SIG-M5 (cell line): ENCODE measurements at places on chromosomes 2 and 18.
A peak's percentile ranks its signal among the peaks of the same experiment; 100 is the strongest.

GRCh38 chr2:207164006-207164831 lies 1.5 kb downstream of the KLF7 start:
- DNase-seq = no peak

- DNase-seq = peak; percentile 39
These were observed 5.1 kb downstream of the SERPINB2 start for GRCh38 chr18:63892566-63892965.

- no peak for DNase-seq
These were observed 38.4 kb upstream of the PAPOLG start for GRCh38 chr2:60717691-60718090.

- DNase-seq = no peak
These were observed 405.9 kb downstream of the XIRP2 start for GRCh38 chr2:167293943-167294775.

- DNase-seq = no peak
These were observed 3.5 kb upstream of the KCNE4 start for GRCh38 chr2:223048519-223048918.

DNA sequence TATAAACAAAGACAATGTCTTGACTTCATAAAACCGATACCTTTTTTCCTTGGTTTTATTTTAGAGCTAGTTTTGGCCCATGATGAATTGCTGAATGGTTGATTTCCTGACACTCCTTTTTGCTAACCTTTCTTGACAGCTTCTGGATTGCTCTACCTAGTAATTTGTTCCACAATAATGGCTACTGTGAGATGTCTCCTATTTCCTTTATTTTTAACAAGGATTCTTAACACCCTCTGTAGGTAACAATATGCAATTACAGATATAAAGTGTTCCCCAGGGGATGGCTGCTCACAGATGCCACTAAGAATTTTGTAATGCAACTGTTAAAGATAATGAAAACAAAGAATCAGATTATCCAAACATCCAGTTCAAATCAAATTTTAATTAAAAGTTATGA lies 100.8 kb upstream of the ATP5MC3 start:
- no peak for DNase-seq

- DNase-seq = no peak
These were observed 14.3 kb downstream of the CCDC150 start for GRCh38 chr2:196653843-196654242.

- no peak for DNase-seq
These were observed 178.8 kb downstream of the ICOS start for GRCh38 chr2:204115137-204116056.

DNA sequence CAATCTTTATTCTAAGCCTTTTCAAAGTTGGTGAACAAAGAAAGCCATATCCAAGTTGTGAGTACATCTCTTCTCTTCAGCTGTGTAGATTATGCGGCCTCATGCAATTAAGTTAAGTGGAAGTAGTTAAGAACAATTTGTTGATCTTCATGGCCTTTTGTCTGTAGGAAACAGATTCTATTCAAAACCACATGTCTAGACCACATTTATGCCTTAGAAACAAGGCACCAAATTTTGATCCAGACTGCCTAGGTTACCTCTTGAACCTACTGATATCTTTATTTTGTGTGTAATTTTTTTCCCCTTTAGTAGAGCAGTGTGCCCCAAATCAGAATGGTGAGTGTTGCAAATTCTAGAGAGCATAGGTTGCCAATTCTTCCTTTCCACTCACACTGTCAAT lies 101.6 kb upstream of the CERS6 start:
- DNase-seq = no peak

DNA sequence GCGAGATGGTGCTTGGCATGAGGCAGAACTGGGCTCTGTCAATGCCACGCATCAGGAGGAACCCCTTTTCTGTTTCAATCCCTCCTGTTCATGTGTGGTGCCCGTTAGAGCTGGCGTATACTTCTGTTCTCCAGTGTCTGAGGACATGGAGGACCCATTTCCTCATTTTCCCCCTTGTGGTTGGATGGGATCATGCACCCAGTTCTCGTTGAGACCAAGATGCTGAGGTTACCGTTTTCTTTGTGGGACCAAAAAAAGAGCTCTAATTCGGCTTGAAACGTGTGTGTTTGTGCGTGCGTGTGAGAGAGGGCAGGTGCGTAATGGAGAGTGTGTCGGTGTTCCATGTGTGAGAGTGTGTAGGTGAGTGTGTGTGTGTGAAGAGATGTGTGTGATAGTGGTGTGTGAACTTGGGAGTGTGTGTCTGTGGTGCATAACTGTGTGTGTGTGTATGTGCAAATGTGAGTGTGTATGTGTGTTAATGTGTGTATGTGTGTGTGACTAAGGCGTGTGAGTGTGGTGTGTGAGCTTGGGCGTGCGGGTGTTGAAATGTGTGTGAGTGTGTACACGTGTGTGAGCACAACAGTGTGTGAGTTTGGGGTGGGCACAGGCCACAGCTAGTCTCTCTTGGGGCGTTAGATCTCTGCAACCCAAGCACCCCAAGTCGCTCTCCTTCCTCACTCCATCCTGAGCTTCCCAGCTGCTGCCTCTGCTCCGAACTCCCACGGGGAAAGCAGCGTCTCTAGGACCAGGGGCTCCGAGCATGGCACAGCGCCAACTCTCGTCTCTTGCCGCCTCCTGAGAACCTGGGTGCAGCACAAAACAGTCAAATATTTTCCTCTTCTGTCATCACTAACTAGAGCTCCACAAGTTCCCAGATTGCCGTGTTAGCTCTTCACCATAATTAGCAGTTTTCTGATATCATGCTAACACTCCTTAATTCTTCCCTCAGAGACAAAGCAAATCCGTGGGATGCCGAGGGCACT lies 75.8 kb downstream of the LONRF2 start:
- peak; percentile 5 for DNase-seq

DNA sequence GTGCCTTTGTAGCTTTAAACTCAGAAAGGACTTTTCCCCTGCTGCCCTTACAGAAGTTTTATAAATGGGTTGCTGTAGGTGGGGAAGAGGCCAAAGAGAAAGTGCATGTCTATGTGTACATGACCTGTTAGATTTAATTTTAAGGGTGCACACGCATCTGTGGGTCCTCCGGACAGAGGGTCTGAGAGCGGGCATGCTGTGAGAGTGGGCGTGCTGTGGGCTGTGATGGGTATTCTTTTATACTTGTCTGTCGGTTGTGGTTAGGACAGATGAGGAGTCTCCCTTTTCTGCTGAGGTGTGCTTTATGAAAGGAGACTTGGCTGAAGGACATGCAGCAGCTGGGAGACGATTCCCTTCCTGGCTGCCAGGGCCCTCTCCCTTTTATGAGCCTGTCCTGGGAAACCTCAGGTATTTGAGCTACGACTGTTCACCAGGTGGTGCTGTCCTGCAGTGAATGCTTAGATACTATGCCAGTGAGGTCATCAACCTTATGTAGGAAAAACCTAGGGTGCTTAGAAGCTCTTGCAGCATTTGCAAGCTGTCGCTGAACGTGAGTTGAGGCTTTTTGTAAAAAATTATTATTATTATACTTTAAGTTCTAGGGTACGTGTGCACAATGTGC lies 67.5 kb downstream of the TANC1 start:
- DNase-seq = no peak

- peak; percentile 88 for DNase-seq
These were observed 41.2 kb downstream of the SP100 start for GRCh38 chr2:230457073-230457768.

DNA sequence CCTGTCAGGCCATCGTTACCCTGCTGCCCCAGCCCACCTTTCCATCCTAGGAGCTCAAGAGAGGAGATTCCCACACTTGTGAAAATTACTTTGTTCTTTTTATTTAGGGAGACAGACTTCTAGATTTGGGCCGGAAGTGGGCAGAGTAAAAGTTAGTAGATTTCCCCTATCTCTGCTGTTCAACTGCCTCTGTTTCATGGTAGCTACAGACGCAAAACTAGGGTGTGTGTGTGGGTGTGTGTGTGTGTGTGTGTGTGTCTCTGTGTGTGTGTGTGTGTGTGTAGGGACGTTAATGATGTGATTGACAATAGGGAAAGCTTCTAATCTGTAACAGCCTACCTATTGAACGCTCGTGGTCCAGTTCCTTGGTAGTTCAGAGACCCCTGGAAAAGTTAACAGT lies 438 bp downstream of the PSMA8 start:
- no peak for DNase-seq

- no peak for DNase-seq
These were observed 2.0 kb upstream of the CHRND start for GRCh38 chr2:232523682-232524597.

GRCh38 chr2:190138032-190138431 lies 75.5 kb upstream of the MSTN start:
- no peak for DNase-seq

- DNase-seq = no peak
These were observed 29.0 kb upstream of the TNS1 start for GRCh38 chr2:218031771-218032257.

DNA sequence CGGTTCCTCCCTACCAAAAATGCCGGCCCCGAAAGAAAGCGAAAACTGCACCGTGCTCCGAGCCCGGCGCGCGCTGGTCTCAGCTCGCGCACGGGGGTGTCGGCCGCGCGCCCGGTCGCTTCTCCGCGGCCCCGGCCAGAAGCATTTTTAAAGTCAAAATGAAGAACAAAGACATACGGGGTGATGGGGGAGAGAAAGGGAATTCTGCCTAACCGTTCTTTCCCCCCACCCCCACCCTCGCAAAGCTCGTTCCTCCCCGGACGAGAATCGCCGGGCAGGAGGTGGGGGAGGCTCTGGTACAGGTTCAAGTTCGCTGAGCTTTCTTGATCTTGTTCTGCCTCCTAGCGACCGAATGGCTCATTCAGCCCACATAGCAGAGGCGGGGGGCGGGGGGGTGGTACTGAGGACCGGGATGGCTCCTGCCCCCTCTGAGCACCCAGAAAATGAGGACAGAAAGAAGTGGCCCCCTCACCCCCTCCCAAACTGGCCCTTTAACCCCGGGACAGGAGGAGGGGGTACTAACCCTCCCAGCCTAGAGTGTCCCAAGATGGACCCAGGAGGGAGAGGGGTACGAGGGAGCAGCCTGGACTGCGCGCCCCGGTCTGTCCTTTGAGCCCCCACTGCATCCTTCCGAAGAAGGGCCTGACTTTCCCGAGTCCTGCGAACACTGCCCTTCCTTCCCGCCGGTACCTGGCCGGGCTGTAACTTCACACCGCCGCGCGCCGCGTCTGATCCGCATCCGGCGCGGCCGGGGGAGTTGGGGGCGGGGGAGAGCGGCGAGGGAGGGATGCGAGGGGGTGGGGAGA lies 3.1 kb downstream of the BCL11A start:
- DNase-seq = peak; percentile 51

DNA sequence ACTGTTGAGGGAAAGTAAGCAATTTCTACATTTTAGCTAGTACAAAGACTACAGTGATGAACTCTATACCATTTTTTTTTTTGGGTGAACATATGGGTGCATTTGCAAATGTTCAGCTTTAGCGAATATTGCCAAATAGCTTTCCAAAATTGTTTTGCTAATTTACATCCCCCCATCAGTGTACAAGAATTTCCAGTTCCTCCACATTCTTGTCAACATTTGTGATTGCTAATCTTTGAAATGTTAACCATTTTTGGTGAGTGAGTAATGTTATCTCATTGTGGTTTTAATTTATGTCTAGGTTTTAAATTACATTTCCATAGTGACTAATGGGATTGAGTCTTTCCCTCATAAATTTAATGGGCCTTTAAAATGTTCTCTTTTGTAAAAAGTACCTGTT lies 16.4 kb upstream of the CNRIP1 start:
- no peak for DNase-seq

DNA sequence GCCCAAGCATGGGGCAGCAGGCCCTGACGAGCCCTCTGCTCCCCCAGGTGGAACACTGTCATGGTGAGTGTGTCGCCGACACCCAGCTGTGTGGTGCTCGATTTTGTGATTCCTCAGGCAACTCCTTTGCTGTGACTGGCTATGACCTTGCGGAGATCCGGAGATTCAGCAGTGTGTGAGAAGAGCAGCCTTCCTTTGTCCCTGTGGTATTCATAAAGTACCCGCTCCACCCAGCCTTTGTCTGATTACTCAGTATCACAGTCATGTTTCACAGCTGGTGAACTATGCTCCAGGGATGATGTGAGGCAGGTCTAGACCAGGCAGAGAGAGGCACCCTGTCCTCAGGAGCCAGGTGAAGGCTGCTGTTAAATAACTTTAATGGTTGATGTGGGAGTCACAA lies 4.0 kb downstream of the WDR54 start:
- DNase-seq = no peak
